KBM-7 (cell line): ENCODE measurements at places on chromosomes 11 and 22.

DNA sequence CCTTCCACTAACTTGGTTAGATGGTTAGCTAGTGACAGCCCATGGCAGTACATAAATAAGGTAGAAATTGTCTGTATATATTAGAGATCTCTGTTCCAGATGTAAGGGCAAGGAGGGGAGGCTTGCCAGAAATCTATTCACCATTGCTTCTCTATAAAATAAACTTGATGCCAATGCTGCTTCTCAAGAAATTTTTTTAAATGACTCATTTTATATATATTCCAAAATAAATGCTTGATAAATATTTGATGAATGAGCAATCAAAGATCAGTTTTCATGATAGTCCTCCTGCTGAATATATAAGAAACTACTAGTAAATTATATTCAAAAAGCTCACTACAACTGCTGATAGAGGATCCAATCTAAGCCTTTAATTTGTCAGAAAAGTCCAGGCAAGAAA, 710.6 kb upstream of the CCDC179 start:
- DNase-seq: no peak

- DNase-seq: no peak
Observed at GRCh38 chr11:133795088-133795487, 50.2 kb downstream of the SPATA19 start.

DNA sequence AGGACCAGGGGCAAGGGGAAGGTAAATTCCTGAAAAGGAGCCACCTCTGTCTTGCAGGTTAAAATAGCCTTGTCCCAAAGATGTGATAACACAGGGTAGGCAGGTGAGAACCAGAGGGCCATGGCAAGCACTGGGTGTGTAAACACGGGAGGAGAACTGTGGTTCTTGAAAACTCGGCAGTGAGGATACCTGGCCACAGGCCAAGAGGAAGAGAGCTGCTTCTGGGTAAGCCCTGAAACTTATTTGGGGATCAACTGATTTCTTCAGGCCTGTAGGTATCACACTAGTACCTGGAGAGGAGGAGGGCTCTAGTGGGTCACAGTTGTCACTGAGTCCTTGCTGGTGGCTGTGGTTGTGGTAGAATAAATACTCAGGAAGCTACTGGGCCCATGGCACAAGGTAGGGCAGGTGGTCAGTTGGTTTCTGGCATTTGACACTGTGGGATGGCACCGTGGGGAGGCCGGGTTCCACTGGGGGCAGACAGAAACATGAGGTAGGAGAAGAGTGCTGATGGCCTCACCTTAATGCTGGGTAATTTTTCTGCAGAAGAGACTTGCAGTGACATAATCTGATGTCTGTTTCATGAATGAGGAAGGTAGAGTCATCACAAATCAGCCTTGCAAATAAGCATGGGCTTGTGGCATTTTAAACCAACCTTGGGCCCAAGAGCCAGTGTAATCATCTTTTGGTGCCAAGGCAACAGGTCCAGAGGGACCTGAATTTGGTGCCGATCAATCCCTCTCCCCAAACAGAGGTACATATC, 22.0 kb downstream of the AMPD3 start:
- DNase-seq: no peak

DNA sequence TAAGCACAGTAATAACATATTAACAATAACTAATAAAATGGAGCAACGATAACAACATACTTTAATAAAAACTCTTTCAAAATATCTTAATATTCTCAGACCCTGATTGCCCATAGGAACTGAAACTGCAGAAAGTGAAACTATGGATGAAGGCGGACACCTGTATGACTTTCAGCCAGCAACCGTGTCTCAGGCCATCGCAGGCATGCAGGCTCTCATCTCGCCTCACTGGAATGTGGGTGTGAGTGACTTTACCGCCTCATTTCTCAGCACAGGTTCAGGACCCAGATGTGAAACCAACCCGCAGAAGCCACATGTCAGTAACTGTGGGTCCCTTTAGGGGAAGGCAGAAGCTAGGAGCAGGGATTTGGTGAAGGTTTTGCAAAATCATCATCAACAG, 539.1 kb downstream of the FAM181B start:
- DNase-seq: no peak

GRCh38 chr22:28855355-28856094, 27.8 kb upstream of the ZNRF3 start:
- peak; percentile 77 for DNase-seq

DNA sequence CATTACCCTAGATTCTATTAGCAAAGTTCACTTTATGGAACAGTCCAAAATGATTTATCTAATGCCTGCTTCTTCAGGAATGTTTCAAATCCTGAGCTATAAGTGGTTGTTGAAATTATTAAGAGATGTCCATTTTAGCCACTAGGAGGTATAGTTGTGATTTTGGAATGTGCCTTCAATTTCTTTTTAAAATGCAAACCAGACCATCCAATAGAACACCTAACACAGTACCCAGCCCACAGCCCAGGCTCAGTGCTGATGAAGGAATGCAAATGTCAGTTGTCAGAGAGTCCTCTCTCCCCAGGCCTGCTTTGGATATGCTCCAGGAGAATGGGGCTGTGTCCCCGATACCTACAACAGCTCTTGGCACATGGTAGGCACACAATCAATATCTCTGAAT, 85.8 kb upstream of the E2F8 start:
- no peak for DNase-seq

GRCh38 chr11:57230791-57231538, 6.1 kb downstream of the APLNR start:
- DNase-seq: no peak

GRCh38 chr11:96341211-96342013, 1.6 kb downstream of the MAML2 start:
- DNase-seq: peak; percentile 17

DNA sequence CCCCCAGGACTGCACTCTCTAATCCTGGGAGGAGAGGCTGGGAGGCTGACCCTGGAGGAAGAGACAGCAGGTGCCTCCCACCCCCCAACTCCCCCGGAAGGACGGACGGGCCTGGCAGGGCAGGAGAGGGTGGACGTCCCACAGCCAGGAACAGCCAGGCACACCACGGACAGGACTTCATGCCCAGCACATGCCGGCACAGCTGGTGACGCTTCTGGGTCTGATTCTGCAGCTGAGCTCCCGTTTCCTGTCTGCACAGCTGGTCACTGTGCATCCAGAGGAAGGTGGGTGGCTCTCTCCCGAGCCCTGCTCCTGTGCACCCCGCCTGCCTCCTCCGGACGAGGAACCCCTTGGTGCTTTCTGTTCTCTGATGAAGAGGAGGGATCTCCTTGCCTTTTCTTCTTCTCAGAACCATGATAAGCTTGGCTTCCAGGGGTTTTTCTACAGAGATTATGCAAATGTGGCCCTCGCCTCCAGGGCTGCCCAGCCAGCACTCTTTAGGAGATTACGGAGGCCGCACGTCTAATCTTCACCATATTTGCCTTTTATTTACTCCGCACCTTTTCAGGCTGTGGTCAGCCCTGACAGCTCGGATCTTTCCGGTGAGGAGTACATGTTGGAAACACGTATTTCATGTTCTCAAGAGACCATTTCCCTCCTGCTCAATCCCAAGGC, 1295.8 kb downstream of the BRD1 start:
- DNase-seq: no peak

DNA sequence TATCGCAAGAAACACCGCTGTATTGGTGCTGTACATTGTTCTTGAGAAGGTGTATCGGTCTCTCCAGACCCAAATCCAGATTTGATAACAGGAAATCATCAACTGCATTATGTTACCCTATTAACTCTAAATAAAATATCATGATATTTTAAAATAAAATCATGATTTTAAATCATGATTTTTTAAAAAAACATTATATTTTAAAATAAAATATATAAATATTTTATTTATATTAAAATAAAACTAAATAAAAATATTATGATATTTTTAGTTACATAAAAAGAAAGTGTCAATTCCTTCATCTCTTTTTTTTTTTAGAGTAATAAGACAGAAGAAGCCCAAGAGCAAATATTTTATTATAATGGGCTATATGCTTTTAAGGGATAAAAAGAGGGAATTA, 27.6 kb downstream of the RBMXL2 start:
- DNase-seq: no peak

GRCh38 chr11:28105869-28106268, 2.1 kb downstream of the KIF18A start:
- DNase-seq: no peak

GRCh38 chr11:64384028-64384737, 25.2 kb downstream of the RPS6KA4 start:
- DNase-seq: no peak

- no peak for DNase-seq
Observed at GRCh38 chr22:31085493-31085824, 4.3 kb downstream of the SMTN start.

DNA sequence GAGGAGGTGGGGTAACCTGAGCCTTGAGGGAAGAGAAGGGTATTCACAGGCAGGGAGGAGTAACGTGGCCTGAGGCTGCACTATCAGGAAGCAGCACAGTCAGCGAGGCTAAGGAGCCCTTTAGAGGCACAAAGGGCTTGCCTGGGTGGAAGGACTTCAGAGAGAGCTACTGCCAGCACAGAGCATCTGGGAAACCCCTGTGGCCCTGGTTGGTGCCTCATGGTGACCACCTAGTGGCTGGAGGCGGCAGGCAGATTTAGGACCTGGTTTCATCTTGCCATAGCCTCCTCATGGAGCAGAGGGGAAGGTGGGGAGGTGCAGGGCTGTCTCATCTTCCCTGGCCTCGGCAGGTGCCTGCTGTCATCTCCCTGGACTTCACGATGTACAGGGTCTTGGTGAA, 64.5 kb downstream of the MPPED1 start:
- no peak for DNase-seq

- no peak for DNase-seq
Observed at GRCh38 chr22:37357446-37358075, 69.7 kb downstream of the ELFN2 start.

GRCh38 chr11:117823294-117823945, 1.1 kb downstream of the FXYD2 start:
- DNase-seq: peak; percentile 48

DNA sequence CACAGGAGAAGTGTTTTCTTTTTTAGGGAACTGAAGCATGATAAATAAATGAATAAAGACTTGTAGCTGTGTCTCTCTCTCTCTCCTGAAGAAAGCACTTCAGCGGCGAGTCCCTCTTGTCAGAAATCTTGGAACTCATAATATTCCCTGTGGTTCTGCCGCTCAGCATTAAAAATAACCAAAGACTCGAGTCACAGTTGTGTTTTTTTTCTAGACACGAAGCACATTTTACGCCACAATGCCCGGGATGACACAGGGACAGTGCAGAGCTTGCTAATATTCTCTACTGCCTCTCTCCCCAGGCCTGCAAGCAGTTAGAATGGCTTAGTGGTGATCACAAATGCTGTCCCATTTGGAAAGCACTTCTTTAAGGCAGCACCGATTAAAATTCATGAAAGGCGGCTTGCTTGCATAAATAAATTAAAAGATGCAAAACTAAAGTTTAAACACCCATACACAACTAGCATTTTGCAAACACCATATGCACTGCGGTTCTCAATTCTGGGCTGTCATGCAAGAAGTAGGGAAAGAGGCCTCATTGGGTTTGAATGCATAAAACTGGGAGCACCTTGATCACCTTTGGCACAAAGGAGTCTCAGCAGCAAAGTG, 597.4 kb downstream of the SOX6 start:
- DNase-seq: no peak

- DNase-seq: peak; percentile 35
Observed at GRCh38 chr11:108122166-108122628, 830 bp downstream of the ACAT1 start.

- DNase-seq: no peak
Observed at GRCh38 chr11:74731301-74732094, at the start of gene CHRDL2. CHRDL2 (minus strand) TSS chr11:74731426; CDS start chr11:74730888, 538 bp downstream.

DNA sequence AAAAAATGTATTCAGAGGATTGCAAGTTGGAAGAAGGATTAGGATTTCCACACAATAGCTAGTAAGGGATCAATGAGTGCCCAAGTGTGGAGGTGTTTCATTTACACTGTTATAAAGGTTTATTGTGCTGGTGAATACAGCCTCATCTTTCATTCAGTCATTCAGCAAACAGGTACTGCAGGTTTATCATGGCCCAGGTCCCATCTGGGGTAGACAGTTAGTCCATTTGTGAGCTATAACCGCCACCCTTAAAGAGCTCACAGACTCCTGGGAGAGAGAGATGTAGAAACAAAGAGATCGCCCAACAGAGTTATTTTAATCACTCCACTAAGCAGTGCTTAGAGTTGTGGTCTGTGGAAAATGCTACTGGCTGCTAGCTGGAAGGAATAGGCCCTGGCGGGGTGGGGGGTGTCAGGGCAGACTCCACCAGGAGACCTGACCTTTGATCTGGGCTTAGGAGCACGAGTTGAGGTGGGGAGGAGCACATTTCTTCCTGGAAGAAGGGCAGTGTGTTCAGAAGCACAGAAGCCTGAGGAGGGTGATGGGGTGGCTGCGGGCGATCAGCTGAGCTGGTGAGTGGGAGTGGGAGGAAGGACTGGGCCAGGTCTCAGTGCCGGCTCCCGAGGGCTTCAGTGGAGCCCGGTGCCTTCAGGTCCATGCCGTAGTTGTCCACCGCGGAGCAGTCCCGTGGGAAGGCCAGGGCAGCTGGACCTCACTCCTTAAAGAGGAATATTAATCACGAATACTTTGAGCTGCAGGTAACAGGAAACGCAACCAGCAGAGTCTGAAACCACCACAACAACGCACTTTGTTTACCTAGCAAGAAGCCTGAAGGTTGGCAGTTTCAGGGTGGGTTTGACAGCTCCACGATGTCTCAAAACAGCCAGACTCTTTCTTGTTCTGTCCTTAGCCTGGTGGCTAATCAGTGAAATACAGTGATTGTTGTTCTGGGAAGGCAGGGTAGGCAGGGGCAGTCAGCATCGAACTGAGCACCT, 11.2 kb downstream of the TOM1 start:
- DNase-seq: no peak

- no peak for DNase-seq
Observed at GRCh38 chr22:27684901-27685300, 116.7 kb downstream of the MN1 start.

DNA sequence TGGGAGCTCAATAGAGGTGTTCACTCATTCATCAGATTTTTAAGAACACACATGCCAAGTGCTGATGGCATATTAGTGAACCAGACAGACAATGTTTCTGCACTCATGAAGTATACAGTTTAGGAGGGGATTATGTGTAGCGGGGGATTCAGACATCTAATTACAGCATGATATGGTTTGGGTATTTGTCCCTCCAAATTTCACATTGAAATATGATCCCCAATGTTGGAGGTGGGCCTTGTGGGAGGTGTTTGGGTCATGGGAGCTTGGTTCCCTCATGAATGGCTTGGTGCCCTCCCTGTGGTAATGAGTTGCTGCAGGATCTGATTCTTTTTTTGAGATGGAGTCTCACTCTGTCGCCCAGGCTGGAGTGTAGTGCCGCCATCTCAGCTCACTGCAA, 8.9 kb upstream of the RAB3IL1 start:
- no peak for DNase-seq

- no peak for DNase-seq
Observed at GRCh38 chr11:128928400-128928799, 14.3 kb downstream of the TP53AIP1 start.
